Right atrium auricular region (tissue), 2 donors: ENCODE measurements at places on chromosomes 11 and 22. TPM values are rescaled to one million over a fixed set of nuclear protein-coding genes. Genes with fewer than 3 reads are reported as not detected.
A peak's percentile ranks its signal among the peaks of the same experiment; 100 is the strongest.

DNA sequence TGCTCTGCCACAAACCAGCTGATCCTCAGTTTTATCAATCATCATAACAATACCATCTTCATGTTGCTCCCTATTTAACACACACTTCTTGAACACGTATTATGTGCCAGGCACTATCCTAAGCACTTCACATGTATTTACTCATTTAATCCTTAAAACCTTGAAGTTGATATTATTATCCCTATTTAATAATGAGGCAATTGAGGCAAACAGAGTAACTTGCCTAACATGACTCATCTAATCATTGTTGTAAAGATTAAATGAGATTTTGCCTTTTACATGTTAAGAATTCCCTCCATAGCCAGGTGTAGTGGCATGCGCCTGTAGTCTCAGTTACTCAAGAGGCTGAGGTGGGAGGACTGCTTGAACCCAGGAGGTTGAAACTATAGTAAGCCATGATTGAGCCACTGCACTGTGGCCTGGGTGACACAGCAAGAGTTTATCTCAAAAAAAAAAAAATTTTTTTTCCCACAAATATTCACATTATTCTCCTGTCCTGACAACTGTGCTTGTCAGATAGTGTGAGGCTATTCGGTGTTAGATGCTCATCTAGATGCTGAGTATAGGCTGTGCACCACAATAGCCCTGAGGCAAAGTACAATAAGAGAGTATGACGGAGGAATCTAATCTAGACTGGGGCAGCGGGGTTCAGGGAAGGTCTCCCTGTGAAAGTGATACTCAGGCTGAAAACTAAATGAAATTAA lies 13.4 kb downstream of the CKAP5 start:
- H3K27ac ChIP-seq: no peak overlapping the region
- no peaks in the 10 kb centered on the region for H3K27me3 ChIP-seq
- DNase-seq: no peak
- no peak overlapping the region for H3K4me3 ChIP-seq

GRCh38 chr22:40182231-40182835 lies 4.6 kb downstream of the TNRC6B start:
- no peak overlapping the region for H3K4me3 ChIP-seq
- H3K4me1 ChIP-seq: peaks cover 85% of the 10 kb centered on the region
- H3K27ac ChIP-seq: peak overlapping the region; percentile 6
- DNase-seq: no peak
- H3K36me3 ChIP-seq: no peaks in the 10 kb centered on the region

GRCh38 chr11:65386307-65387140 lies at the start of gene FRMD8:
Gene FRMD8 (plus strand): TSS chr11:65386637. CDS start chr11:65387037, 400 bp downstream.
- H3K27ac ChIP-seq: peak within 1 kb of the TSS; percentile 98
- H3K27me3 ChIP-seq: no peaks in the 10 kb centered on the region
- H3K4me3 ChIP-seq: peak within 1 kb of the TSS; percentile 85
- DNase-seq: peak; percentile 96
- peaks cover 5% of the 10 kb centered on the region for H3K36me3 ChIP-seq

GRCh38 chr22:42473484-42474193 lies 41.4 kb upstream of the NFAM1 start:
- H3K4me3 ChIP-seq: no peak overlapping the region
- no peaks in the 10 kb centered on the region for H3K4me1 ChIP-seq
- no peaks in the 10 kb centered on the region for H3K27me3 ChIP-seq
- no peak overlapping the region for H3K27ac ChIP-seq
- DNase-seq: no peak

DNA sequence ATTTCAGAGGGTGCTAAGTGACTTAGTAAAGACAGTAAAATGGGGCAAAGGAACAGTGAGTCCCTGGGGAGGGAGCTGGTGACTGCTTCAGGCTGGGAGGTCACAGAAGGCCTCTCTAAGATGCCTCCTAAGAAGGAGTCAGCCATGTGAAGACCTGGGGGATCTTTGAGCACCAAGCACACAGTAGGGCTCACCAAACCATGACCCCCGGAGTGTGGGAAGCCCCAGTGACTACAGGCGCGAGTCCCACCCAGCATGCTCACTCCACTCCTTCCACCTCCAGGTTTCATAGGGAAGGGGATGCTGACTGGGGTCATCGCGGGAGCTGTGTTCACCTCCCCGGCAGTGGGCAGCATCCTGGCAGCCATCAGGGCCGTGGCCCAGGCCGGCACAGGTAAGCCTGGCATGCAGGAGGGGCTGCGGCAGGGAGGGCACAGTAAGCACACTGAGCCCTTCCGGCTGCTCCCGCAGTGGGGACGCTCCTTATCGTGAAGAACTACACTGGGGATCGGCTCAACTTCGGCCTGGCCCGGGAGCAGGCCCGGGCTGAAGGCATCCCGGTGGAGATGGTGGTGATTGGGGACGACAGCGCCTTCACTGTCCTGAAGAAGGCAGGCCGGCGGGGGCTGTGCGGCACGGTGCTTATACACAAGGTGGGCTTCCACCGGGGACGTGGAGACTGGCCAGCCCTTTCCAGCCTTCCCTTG lies 5.9 kb downstream of the TKFC start:
- no peak overlapping the region for H3K4me3 ChIP-seq
- no peak overlapping the region for H3K27ac ChIP-seq
- no peaks in the 10 kb centered on the region for H3K27me3 ChIP-seq
- no peak for DNase-seq
- no peaks in the 10 kb centered on the region for H3K4me1 ChIP-seq

DNA sequence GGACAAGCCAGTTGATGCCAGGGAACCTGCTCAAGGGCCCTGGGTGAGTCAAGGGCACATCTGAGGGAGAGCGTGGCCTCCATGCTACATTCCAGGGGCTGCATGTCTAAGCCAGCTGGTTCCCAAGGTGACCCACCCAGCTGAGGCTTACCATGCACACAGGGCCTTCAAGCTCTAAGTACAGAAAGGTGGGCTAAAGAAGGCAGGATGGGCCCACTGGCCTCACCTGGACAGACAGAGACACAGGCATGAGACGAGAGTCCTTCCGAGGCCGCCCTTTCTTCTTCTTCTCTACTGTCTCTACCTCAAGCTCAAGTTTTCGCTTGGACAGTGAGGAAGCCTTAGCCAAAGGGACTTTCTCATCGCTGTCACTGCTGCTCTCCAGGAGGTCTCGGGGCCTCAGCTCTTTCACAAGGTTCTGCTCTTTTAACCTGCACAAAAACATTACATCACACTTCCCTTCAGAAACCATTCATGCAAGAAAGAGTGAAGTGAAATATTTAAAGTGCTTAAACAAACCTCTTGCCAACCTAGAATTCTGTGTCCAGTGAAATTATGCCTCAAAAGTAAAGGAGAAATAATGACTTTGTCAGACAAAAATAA lies 69.9 kb downstream of the HIRA start:
- H3K27ac ChIP-seq: no peak overlapping the region
- peak; percentile 44 for DNase-seq
- H3K4me1 ChIP-seq: no peaks in the 10 kb centered on the region
- no peaks in the 10 kb centered on the region for H3K27me3 ChIP-seq
- H3K36me3 ChIP-seq: peaks cover 58% of the 10 kb centered on the region
- no peak overlapping the region for H3K4me3 ChIP-seq

GRCh38 chr11:44568658-44569473 lies 3.4 kb downstream of the CD82 start:
- no peaks in the 10 kb centered on the region for H3K4me1 ChIP-seq
- DNase-seq: peak; percentile 91
- no peaks in the 10 kb centered on the region for H3K27me3 ChIP-seq
- H3K36me3 ChIP-seq: no peaks in the 10 kb centered on the region
- H3K27ac ChIP-seq: peak overlapping the region; percentile 68

DNA sequence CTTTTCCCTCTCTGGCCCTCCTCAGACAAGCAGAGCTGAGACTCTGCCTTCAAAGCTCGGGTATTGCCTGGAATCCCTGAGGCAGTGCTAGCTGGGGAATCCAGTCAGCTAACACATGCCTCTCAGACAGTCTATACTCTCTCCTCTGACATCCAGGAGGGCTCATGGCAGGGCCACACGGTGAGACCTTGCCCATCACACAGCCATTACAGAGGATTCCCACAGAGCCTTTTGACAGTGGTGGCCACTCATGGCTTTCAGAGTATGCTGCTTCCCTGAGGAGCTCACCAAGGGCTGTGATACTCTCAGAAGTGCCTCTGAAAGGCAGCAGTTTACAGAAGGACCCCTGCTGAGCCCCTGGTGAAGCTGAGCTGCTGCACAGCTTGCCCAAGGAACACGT lies 165.3 kb downstream of the RRAS2 start:
- no peak overlapping the region for H3K4me3 ChIP-seq
- DNase-seq: no peak
- H3K36me3 ChIP-seq: no peaks in the 10 kb centered on the region

GRCh38 chr22:29784451-29785361 lies 17.5 kb downstream of the UQCR10 start:
- peaks cover 20% of the 10 kb centered on the region for H3K36me3 ChIP-seq
- no peak overlapping the region for H3K4me3 ChIP-seq
- no peak for DNase-seq
- no peaks in the 10 kb centered on the region for H3K4me1 ChIP-seq
- no peaks in the 10 kb centered on the region for H3K27me3 ChIP-seq

GRCh38 chr22:47651216-47651987 lies 889.0 kb downstream of the TBC1D22A start:
- H3K27me3 ChIP-seq: no peaks in the 10 kb centered on the region
- DNase-seq: no peak

GRCh38 chr22:49705216-49705971 lies 122.3 kb downstream of the BRD1 start:
- H3K27ac ChIP-seq: no peak overlapping the region
- H3K4me3 ChIP-seq: no peak overlapping the region
- H3K4me1 ChIP-seq: no peaks in the 10 kb centered on the region
- no peaks in the 10 kb centered on the region for H3K27me3 ChIP-seq

DNA sequence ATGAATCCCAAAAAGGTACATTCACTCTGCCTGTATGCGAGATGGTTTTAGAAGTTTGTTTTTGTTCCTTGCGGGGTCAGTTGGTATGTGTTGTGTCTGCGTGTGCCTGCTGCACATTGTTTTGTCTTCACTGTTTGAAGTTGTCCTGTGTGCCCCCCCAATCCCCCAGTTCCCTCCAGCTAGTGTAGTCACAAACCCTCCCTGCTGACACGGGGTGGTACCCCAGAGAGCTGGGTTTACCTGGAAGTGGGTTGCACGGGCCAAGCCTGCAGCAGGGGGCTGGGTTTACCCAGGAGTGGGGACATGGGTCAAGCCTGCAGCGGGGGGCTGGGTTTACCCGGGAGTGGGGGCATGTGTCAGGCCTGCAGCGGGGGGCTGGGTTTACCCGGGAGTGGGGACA lies 22.2 kb downstream of the CTTN start:
- no peak overlapping the region for H3K4me3 ChIP-seq
- H3K27ac ChIP-seq: no peak overlapping the region

DNA sequence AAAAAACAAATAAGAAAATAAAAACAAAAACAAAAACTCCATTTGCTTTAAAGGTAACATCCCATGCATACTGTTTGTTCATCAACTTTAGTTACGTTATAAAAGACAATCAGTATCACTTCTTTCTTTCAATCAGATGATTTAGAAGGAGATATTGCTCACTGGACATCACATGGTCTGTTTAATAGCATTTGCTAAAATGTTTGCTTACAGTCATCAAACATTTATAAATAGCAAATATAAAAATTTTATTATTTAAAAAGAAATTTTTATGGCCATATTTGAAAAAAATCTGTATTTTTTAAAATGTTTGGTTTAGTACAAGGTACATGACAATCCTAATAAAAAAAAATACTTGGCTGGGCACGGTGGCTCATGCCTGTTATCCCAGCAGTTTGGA lies 22.6 kb downstream of the MMP26 start:
- no peaks in the 10 kb centered on the region for H3K27me3 ChIP-seq
- H3K4me3 ChIP-seq: no peak overlapping the region
- DNase-seq: no peak
- H3K4me1 ChIP-seq: no peaks in the 10 kb centered on the region
- H3K27ac ChIP-seq: no peak overlapping the region

DNA sequence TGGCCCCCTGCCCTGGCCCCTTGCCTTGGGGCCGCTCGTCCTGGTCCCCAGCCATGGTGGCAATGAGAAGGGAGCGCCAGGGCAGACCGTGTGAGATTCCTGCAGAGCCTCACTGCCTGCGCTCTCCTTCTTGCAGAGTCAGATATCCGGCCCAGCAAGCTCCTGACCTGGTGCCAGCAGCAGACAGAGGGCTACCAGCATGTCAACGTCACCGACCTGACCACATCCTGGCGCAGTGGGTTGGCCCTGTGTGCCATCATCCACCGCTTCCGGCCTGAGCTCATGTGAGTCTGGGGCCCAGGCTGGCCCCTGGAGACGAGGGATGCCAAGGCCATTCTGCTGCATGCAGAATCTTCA lies 114.1 kb downstream of the MICAL2 start:
- DNase-seq: peak; percentile 82
- peaks cover 57% of the 10 kb centered on the region for H3K36me3 ChIP-seq
- no peak overlapping the region for H3K4me3 ChIP-seq
- peaks cover 62% of the 10 kb centered on the region for H3K4me1 ChIP-seq

The SMC1B gene
- not detected for total RNA-seq

The EIF4ENIF1 gene
- total RNA-seq: 14.6 TPM

The LIPT2 gene
- total RNA-seq: 4.8 TPM

The MS4A15 gene
- total RNA-seq: not detected
